ENCODE measurements at places on chromosomes 1 and 21. TPM values are rescaled to one million over a fixed set of nuclear protein-coding genes. Genes with fewer than 3 reads are reported as not detected.
A peak's percentile ranks its signal among the peaks of the same experiment; 100 is the strongest.

RGL1 gene
- total RNA-seq: 0.26 TPM

SCAMP3 gene
- 26.9 TPM for total RNA-seq

DNA sequence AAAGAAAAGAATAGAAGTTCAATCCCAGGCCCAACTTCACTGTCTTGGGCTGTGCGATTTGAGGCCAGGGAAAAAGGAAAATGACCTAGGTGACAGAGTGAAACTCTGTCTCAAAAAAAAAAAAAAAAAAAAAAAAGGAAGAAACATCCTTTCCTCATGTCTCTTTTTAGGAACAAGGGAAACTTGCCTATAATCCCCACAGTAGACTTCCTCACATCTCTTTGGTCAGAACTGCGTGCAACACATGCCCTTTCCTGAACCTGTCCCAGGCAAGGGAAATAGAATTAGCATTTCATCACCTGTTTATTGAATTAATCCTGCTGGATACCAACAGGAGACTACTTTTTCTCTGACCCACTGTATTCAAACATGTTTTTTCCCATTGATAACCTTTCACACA, 2.3 kb downstream of the DCST1 start:
- no peak for DNase-seq

GRCh38 chr1:42847111-42847595, 740 bp downstream of the ZNF691 start:
- DNase-seq: no peak

GRCh38 chr1:183012301-183012994, 10.8 kb upstream of the LAMC1 start:
- no peak for DNase-seq

GRCh38 chr1:32997381-32997891, 32.8 kb upstream of the RNF19B start:
- peak; percentile 73 for DNase-seq

DNA sequence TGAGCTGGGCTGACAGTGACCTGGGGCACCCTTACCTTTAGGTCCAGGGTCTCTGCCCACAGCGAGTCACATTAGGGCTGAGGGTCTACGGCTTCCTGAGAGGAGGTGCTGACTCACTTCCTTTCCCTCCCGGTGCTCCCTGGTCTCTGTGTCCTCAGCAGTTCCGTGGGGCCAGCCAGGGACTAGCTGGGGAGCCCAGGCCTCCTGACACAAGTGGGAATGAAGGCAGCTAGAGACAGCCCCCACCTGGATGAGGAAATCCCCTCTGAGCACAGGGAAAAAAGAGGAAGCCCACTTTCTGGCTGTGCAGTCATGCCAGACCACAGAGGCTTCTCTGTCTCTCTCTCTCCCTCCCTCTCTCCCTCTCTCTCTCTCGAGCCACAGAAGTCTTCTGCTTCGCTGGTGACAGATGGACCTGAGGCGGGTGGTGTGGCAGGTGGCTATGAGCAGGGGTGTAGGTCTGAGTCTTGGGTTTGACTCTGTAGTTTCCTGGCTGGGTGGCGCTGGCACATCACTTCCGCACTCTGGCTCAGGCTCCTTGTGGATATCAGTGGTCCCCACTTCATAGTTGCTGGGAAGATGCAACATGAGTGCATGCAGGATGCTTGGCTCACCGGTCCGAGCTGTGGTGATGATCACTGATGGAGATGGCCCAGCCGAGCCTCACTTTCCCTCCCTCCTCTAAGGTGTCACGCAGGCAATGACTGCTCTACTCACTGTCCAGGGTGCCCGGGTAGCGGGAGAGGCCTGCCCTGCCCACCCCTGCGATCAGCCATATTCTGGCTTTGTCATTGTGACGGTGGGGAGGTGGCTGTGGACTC, 3.5 kb downstream of the SLC66A1 start:
- DNase-seq: peak; percentile 40

DNA sequence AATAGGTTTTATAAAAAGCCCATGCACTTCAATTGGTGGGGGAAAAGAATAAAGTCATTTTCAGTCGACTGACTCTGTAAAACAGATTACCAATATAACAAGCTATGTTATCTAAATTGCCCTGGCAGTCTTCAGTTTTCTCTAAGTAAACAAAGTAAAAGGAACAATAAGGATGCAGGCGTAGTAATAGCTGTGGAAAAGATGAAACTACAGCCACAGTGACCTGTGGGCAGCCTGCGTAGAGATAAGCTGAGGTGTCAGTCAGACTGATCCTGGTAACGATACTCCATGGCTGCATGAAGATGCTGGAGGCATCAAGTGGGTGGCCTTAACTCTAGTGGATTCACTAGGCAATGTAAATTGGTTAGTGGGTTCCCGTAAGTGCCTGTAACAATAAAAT, 29.3 kb downstream of the CLCC1 start:
- DNase-seq: no peak

DNA sequence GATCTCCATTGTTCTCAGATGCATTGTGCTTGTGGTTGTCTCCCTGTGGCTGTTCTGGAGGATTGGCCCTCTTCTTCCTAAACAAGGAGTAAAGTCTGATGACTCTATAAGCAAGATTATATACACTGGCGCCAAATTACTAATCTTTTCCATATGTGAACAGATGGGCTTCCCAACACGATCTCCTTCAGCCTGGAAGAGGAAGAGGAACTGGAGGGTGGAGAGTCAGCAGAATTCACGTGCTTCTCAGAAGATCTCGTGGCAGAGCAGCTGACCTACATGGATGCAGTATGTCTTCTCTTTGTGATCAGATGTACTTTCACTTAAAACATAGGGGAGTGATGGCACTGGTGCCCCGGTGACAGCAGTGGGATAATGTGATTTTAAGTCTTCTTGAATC, 78.7 kb downstream of the RGL1 start:
- DNase-seq: no peak

DNA sequence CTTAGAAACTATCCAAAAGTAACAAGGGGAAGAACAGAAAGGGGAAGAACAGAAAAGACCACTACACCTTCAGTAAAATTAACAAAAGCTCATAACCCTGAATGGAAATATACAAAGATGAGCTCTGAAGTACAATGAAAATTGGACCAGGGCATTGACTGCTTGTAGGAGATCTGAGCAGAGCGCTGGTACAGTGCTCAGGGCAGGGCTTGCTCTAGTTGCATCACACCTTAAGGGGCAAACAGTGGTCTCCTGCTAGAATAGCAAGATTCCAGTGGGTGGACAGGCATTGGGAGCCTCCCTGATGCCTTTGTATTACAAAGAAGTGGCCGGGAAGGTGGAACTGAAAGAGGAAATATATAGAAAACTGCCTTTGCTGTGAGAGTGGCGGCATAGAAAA, 111.9 kb upstream of the RGS1 start:
- no peak for DNase-seq

DNA sequence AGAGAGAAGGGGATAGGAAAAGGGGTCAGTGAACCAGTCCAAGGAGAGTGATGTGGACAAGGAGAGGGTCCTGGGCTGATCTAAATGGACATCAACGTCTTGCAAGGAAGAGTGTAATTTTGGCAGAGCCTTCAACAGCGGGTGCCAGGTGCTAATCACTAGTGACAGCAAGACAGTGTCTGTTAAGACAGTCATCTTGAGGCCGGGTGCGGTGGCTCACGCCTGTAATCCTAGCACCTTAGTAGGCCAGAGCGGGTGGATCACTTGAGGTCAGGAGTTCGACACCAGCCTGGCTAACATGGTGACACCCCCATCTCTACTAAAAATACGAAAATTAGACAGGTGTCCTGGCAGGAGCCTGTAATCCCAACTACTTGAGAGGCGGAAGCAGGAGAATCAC, 12.2 kb upstream of the PADI6 start:
- no peak for DNase-seq

Data from bronchial epithelial cell (primary cell).